DMS79 (cell line): ENCODE measurements at places on chromosomes 5 and 9.

GRCh38 chr5:140041492-140042392 lies 1.4 kb downstream of the NRG2 start:
- no peak for DNase-seq

DNA sequence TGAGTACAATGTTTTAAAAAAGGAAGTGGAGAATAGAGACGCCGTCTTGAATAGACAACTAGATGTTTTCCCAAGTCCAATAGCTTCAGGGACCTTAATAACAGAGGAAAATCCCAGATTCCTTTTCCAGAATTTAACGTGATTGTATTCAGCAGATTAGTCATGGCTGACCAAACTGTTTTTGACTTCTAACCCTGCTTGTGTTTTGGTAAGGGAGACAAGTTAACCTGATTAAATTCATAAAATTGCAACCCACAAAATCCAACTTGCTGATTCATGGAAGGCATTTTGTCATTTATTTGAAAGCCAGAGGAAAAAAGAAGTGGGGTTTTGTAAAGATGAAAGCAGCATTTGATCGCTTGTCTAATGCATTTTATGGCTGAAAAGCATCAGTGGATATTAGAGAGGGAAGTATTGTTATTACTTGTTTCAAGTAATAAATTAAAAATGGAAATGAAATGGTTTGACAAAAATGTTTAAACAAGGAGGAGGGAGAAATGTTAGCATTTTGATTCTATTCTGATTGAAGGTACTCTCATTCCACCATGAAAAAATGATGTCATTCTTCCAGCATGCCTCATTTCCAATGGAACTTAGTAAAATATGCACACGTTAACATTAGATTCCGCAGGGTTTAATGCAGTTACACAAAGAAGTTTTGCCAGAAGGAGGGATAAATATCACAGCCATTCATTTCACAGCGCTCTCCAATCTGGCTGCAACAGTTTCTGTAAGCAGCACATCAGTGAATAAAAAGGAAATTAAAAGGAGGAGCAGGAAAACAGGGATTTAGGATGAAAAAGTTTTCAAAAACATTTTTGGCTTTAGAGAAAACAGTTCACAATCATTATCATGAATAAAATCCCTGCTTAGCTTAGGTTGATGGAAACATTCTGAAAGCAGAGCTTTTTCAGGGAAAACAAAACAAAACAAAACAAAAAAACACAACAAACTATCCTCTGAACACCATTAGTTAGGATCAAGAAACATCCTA lies 314.7 kb downstream of the PRR16 start:
- DNase-seq: no peak

- DNase-seq: no peak
Measured at GRCh38 chr9:9904041-9904440, 708.8 kb downstream of the PTPRD start.

- no peak for DNase-seq
Measured at GRCh38 chr9:85416715-85417114, 325.0 kb downstream of the AGTPBP1 start.

DNA sequence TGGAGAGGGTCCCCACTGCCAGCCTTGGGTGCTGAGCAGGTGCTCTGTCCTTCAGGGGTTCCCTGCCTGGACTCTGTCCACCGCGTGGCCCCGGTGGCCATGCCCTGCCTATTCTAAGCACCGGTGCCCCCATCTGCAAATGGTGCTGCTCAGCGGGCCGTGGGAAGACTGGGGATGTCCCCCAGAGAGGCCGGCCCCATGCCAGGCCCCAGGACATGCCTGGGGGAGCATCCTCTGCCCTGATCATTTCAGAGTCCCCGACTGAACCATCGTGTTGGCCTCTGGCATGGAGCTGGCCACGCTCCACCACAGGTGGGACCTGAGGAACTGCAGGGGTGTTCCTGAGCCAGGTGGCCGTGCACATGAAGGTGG lies 64.7 kb downstream of the RXRA start:
- no peak for DNase-seq

DNA sequence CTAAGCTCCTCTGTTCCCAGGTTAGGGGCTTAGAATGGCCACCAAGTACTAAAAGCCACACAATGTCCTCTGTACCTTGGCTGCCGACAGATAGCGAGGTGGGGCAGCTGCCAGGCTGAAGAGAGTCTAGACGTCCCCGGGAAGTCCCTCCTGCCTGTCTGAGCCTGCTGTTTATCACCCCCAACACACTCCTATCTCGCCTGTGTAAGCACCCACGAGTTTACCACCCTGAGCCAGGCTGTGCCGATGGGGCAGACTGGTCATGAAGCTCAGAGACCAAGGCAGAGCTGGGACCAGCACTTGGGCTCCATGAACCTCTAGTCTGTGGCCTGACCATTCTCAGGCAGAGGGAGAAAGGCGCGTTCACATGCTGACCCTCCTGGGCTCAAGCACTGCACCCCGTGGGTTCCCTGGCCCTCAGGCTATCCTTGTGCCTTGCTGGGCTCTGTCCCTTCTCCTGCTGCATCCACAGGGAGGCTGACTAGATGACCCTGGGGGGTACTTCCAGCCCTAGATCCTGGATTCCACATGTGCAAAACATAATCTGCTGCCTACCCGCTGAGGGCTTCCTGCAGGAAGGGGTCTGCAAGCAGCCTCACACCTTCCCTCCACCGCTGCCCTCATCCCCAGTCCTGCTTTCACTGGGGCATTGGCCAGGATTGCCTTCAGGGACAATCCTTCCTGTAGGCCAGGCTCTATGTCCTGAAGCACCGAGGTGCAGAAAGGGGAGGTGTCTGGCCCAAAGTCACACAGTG lies 18.6 kb upstream of the SLC25A51 start:
- no peak for DNase-seq

DNA sequence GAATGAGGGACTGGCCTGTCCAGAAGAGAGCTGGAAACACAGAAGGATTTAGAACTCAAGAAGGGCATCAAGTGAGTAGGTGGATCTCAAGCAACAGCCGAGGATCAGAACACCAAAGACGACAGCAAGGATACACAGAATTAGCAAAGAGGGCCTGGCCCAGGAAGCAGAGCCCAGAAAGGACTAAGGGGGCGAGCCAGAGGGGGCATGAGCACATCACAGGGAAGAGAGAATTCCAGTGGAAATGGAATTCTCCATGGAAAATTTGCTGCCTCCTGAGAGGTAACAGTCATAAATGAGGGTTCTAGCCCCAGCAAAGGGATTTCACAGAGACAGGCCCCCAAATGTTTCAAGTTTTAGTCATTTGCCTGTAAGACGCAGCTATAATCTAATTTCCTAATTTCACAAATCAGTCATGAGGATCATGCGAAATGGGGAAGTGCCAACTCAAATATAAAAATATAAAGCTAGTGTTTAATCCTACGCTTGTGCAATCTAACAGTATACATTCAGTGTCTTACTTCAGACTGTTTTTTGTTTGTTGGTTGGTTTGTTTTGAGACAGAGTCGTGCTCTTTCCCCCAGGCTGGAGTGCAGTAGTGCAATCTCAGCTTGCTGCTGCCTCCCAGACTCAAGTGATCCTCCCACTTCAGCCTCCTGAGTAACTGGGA lies 46.7 kb downstream of the FNBP1 start:
- DNase-seq: no peak

DNA sequence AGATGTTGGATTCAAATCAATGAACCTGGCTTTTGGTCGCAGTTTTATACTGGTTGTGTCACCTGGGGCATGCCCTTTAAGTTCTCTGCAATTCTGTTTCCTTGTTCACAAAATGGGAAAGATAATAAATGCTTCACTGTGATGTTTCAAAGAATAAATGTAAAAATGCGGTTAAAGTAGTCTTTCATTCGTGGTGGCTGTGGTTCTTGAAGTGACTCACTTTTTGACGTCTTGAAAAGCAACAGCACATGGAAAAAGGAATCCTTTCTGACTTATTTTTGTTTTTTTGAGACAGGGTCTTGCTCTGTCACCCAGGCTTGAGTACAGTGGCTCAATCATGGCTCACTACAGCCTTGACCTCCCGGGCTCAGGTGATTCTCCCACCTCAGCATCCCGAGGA lies 88.4 kb upstream of the SLIT3 start:
- no peak for DNase-seq

- DNase-seq: no peak
Measured at GRCh38 chr5:93186076-93186682, 394.8 kb downstream of the NR2F1-AS1 start.

DNA sequence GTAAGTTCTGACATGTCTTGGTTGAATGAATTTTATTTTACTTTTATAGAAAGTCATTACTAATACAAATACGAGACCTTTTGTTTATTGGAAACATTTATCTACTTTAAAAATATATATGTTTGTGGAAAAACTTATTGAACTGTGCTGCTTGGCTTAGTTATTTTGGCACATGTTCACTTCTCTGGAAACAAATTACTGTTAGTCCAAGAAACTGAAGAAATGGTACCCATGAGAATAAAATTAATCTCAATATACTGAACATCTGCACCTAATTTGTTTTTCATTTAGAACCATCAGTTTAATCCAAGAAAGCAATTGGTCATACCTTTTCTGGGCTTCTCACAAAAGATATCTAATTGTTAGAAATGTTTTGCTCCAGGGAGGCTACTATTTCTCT lies 32.2 kb downstream of the INVS start:
- no peak for DNase-seq

DNA sequence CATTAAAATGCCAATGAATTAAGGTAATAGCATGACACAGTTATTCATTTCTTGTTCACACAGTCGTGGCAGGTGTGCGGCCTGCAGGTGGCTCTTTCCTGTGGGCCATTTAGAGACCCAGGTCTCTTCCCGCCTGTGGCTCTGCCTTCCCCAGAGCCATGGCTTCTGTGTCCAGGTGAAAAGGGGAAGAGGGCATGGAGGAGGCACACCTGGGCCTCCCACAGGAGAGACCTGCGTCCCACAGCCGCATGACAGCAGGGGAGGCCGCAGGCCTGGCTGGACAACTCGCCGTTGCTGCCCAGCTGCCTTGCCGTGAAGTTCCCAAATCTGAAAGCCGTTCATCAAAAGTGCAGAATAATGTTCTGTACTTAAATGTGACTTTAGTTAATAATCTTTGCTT lies 14.4 kb upstream of the PLEKHG4B start:
- DNase-seq: no peak

GRCh38 chr5:167643631-167644280 lies 647.7 kb upstream of the WWC1 start:
- no peak for DNase-seq

DNA sequence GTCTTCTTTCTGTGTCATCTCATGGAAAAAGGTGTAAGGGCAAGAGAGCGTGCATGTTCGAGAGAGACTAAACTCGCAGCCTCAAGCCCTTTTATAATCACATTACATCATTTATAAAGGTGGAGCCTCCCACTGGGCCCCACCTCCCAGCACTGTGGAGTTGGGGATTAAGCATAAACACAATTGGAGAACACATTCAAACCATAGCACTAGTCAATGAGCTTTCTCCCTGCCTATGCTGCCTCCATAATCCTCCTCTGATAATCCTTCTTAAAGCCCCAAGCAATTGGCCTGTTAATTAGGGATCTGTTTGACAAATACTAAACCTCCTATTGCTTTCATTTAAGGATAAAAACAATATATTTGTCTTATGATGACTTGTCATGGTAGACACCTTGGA lies 99.6 kb downstream of the NMUR2 start:
- no peak for DNase-seq

- DNase-seq: no peak
Measured at GRCh38 chr9:121576281-121577075, 75.0 kb upstream of the DAB2IP start.

GRCh38 chr9:124764774-124765438 lies 6.2 kb downstream of the NR6A1 start:
- DNase-seq: no peak

DNA sequence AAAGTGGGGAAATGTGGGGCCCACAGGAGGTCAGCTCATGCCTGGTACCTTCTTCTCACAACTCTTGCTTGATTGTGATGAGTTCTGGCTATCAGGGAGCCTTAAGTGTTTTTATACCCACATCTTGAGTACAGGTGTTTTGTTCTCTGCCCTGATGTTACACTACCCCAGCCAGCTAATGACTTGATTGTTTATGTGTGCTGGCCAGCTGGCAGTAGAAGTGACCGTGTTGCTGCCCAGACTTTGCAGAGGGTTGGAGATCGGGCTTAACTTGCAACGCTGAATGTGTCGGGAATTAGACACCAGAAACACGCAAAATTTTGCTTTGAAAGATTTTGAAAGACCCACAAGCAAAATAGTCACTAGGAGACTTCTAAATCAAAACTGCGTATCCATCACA lies 16.9 kb upstream of the ZDHHC11B start:
- DNase-seq: no peak

GRCh38 chr9:20948703-20949102 lies 82.7 kb downstream of the HACD4 start:
- no peak for DNase-seq

- DNase-seq: no peak
Measured at GRCh38 chr9:134993996-134994720, 76.4 kb upstream of the FCN1 start.

- DNase-seq: no peak
Measured at GRCh38 chr9:18865542-18865941, 167.5 kb downstream of the SAXO1 start.
